ENCODE measurements at places on chromosomes 11 and 22.
A peak's percentile ranks its signal among the peaks of the same experiment; 100 is the strongest.

DNA sequence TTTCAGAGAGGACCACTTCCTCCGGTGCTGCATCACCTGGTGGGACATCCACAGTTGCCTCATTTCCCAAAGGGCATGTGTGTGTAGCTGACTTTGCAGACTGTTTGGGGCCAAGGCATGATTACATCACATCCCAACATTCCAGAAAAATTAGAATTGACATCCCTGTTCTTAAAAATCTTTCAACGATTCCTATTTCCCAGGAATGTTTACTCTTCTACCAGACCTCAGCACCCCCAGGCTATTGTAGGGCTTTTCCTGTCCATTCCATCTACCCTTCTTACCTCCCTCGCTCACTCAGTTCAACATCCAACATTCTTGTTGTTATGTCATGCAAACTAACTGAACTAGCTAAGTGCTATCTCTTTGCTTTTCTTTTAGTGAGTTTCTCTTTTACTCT is 37.3 kb downstream of the PIWIL4 start:
- H3K36me3 ChIP-seq = no peaks in the 10 kb centered on the region
- no peaks in the 10 kb centered on the region for H3K27me3 ChIP-seq
- no peak overlapping the region for H3K4me3 ChIP-seq
- H3K27ac ChIP-seq = no peak overlapping the region
- H3K4me1 ChIP-seq = no peaks in the 10 kb centered on the region

DNA sequence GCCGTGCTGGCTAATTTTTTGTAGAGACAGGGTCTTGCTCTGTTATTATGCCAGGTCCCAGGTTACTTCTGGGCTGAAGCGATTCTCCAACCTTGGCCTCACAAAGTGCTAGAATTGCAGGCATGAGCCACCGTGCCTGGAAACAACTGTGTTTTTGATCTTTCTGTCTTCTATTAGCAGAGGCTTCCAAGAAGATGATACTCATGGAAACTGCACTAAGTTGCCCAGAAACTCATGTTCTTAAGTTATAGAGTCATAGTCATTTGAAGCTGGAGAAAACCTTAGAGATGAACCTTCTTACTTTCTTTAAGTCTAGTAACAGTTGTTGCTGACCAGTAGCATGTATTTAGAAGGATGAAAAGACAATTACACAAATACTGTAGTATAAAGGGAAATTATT is 37.1 kb upstream of the HSPA8 start:
- H3K27me3 ChIP-seq = no peaks in the 10 kb centered on the region
- DNase-seq = no peak
- H3K4me3 ChIP-seq = no peak overlapping the region
- H3K27ac ChIP-seq = no peak overlapping the region
- peaks cover 6% of the 10 kb centered on the region for H3K4me1 ChIP-seq

- H3K36me3 ChIP-seq = no peaks in the 10 kb centered on the region
- H3K27ac ChIP-seq = no peak overlapping the region
- DNase-seq = no peak
These were observed 165.5 kb upstream of the C11orf58 start for GRCh38 chr11:16572945-16573344.

GRCh38 chr11:41273908-41274307 is 185.5 kb downstream of the LRRC4C start:
- H3K36me3 ChIP-seq = no peaks in the 10 kb centered on the region
- no peak overlapping the region for H3K4me3 ChIP-seq
- no peak for DNase-seq
- no peaks in the 10 kb centered on the region for H3K4me1 ChIP-seq
- no peaks in the 10 kb centered on the region for H3K27me3 ChIP-seq

- no peak overlapping the region for H3K4me3 ChIP-seq
- H3K27me3 ChIP-seq = peaks cover 32% of the 10 kb centered on the region
- no peak for DNase-seq
- H3K36me3 ChIP-seq = no peaks in the 10 kb centered on the region
- H3K27ac ChIP-seq = no peak overlapping the region
These were observed 7.7 kb upstream of the SCGB1D1 start for GRCh38 chr11:62182147-62182891.

- H3K27ac ChIP-seq = peak overlapping the region; percentile 85
- DNase-seq = no peak
- no peaks in the 10 kb centered on the region for H3K36me3 ChIP-seq
- no peaks in the 10 kb centered on the region for H3K27me3 ChIP-seq
- H3K4me3 ChIP-seq = no peak overlapping the region
These were observed 26.7 kb downstream of the ARRB1 start for GRCh38 chr11:75324740-75325139.
